ENCODE measurements at places on chromosomes 7 and 10.

GRCh38 chr7:92731335-92732063 lies 104.9 kb downstream of the CDK6 start:
- no peak for DNase-seq

DNA sequence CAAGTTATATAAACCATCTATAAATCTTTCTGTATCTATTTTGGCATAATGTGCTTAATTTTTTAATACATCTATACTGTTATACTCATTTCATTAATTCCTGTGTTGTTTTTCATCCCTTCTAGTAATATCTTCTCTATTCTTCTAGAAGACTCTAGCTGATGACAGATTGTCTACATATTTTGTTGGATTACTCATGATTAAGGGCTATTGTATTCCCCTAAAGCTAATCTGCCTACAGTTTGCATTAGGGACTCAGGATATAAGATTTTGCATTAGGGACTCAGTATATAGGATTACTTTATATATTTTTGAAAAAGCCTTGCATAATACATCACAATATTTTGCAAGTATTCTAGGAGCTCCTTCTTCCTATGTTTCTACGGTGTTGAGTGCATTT lies 8.3 kb upstream of the SEMA3A start:
- no peak for DNase-seq

- no peak for DNase-seq
Measured at GRCh38 chr7:8531991-8532515, 98.6 kb downstream of the NXPH1 start.

GRCh38 chr7:99677648-99678045 lies 2.1 kb downstream of the CYP3A5 start:
- DNase-seq: no peak

- no peak for DNase-seq
Measured at GRCh38 chr7:29968683-29969395, 20.8 kb downstream of the SCRN1 start.

- DNase-seq: no peak
Measured at GRCh38 chr10:126930883-126931503, 25.8 kb downstream of the DOCK1 start.
